Psoas muscle (tissue), 8 donors: ENCODE measurements at places on chromosomes 5 and 9. TPM values are rescaled to one million over a fixed set of nuclear protein-coding genes. Genes with fewer than 3 reads are reported as not detected.

The SAXO1 gene
- polyA plus RNA-seq = 0.38 TPM

The CARD9 gene
- polyA plus RNA-seq = 0.39 TPM

The SOHLH1 gene
- not detected for polyA plus RNA-seq

The F12 gene
- 0.81 TPM for polyA plus RNA-seq

DNA sequence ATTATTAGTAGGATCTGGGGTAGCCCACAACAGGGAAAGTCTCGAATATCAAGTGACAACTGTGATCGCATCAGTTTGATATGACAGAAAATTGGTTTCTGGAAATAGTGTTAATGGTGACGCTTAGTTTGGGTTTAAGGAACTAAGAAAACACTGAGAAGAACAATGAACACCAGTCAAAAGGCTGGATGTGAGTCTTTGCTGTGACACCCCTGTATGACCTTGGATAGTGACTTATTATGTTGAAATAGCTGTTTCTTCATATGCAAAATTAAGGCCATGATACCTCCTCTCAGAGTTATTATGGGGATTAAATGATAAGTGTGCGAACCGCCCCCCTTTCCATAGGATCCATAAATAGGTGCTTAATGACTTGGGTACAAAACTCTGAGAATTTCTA lies 926 bp downstream of the DNAJC25 start:
- H3K4me3 ChIP-seq = peak overlapping the region; percentile 82
- DNase-seq = no peak

The FOXD4L4 gene
- polyA plus RNA-seq = 0.03 TPM

- H3K27ac ChIP-seq = no peak overlapping the region
- H3K27me3 ChIP-seq = no peaks in the 10 kb centered on the region
- H3K36me3 ChIP-seq = no peaks in the 10 kb centered on the region
- DNase-seq = no peak
- no peak overlapping the region for H3K4me3 ChIP-seq
Measured at GRCh38 chr5:154652746-154653417, 102.3 kb upstream of the LARP1 start.

DNA sequence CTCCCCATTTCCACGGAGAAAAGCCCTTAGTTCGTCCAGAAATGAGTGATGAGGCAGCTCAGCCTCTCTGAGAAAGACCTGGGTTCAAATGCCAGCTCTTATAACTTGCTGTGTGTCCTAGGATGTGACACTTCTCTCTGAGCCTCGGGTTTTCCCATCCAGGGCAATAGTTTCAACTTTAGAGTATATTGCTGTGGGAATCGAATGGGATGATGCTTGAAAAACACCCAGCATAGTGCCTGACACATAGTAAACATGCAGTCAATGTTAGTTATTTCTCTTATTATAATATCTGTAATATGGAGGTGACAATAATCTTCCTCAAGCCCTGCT lies 430 bp upstream of the MAPKAP1 start:
- H3K27me3 ChIP-seq = no peaks in the 10 kb centered on the region
- peak overlapping the region; percentile 93 for H3K4me3 ChIP-seq
- no peaks in the 10 kb centered on the region for H3K36me3 ChIP-seq
- peak overlapping the region; percentile 84 for H3K27ac ChIP-seq

DNA sequence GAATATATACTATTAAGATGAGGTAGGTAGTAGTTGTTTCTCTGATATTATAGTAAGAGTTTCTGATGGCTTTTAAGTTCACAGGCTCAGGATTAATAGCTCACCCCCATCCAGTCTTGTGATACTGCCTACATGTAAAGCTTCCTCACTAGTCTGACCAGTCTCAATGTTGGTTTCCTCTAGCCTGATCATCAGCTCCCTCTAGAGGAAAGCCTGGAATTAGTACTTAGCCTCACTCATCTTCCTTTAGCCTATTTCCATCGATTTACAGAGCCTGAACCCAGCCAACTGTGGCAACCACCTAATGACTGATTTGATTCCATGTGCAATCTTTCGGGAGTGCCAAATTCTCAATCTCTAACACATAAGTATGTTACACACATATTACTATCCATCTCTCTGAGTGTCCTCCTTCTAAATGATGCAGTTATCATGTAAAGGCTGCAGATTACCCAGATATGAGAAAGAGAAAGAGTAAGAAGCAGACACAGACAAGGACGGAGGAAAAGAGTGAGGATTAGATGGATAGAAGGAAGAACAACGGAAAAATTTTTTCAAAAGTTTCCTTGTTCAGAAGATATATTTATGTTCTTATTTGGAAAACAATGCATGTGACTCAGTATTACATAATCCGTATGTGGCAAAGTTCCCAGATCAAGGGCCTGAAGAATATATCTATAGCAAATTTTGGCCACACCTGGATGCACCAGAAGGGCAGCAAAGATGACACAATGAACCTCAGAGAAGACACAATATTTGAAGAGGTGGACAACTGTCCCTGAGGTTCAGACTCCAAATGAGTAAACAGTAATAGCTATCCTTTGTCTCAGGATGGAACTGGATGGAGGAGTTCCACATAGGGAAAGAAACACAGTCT lies 333.7 kb downstream of the ELAVL2 start:
- no peak for DNase-seq
- H3K4me1 ChIP-seq = no peaks in the 10 kb centered on the region
- H3K27ac ChIP-seq = no peak overlapping the region
- H3K36me3 ChIP-seq = no peaks in the 10 kb centered on the region
- no peak overlapping the region for H3K4me3 ChIP-seq
- H3K27me3 ChIP-seq = no peaks in the 10 kb centered on the region

- no peak overlapping the region for H3K4me3 ChIP-seq
- H3K27me3 ChIP-seq = no peaks in the 10 kb centered on the region
- no peak overlapping the region for H3K27ac ChIP-seq
- H3K4me1 ChIP-seq = no peaks in the 10 kb centered on the region
- no peaks in the 10 kb centered on the region for H3K36me3 ChIP-seq
Measured at GRCh38 chr5:39775086-39775796, 350.5 kb upstream of the DAB2 start.

GRCh38 chr9:112097712-112098688 lies 77.1 kb downstream of the SUSD1 start:
- H3K4me3 ChIP-seq = no peak overlapping the region
- DNase-seq = peak; percentile 61
- no peaks in the 10 kb centered on the region for H3K36me3 ChIP-seq
- H3K4me1 ChIP-seq = no peaks in the 10 kb centered on the region
- no peaks in the 10 kb centered on the region for H3K27me3 ChIP-seq
- no peak overlapping the region for H3K27ac ChIP-seq

- peaks cover 76% of the 10 kb centered on the region for H3K4me1 ChIP-seq
- H3K27me3 ChIP-seq = no peaks in the 10 kb centered on the region
- no peak overlapping the region for H3K4me3 ChIP-seq
- H3K27ac ChIP-seq = peak overlapping the region; percentile 50
- no peaks in the 10 kb centered on the region for H3K36me3 ChIP-seq
Measured at GRCh38 chr9:99109522-99109921, 4.6 kb downstream of the TGFBR1 start.

- no peaks in the 10 kb centered on the region for H3K27me3 ChIP-seq
- H3K27ac ChIP-seq = no peak overlapping the region
- H3K36me3 ChIP-seq = no peaks in the 10 kb centered on the region
- DNase-seq = no peak
- H3K4me1 ChIP-seq = peaks cover 3% of the 10 kb centered on the region
- no peak overlapping the region for H3K4me3 ChIP-seq
Measured at GRCh38 chr5:137206030-137206715, 293.0 kb downstream of the SPOCK1 start.

The MRPS2 gene
- 65.5 TPM for polyA plus RNA-seq

DNA sequence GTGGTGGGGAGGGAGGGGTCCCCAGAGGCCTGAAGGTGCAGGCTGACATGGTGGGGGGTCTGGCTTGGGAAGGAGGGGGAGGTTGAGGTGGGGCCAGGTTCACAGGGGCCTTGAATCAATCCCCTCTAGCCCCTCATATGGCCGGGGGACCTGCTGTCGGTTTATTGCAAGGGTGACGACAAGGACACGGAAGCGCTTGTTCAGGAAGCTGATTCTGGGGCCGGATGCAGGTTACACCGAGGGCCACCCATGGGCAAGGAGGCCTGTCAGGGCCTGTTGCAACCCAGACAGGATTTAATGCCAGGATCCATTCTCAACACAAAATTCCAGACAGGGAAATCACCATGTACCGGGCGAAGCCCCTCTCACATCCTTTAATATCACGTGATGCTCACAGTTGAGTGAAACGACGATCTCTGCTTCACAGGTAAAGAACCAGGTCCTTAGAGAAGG lies 41.6 kb upstream of the SYNPO start:
- no peak overlapping the region for H3K4me3 ChIP-seq
- no peaks in the 10 kb centered on the region for H3K36me3 ChIP-seq
- no peaks in the 10 kb centered on the region for H3K27me3 ChIP-seq
- no peak for DNase-seq
- peak overlapping the region; percentile 87 for H3K27ac ChIP-seq

- H3K27ac ChIP-seq = no peak overlapping the region
- no peaks in the 10 kb centered on the region for H3K4me1 ChIP-seq
- H3K36me3 ChIP-seq = no peaks in the 10 kb centered on the region
- H3K27me3 ChIP-seq = no peaks in the 10 kb centered on the region
- H3K4me3 ChIP-seq = no peak overlapping the region
Measured at GRCh38 chr5:88092958-88093605, 175.6 kb downstream of the TMEM161B start.

GRCh38 chr9:109290385-109290784 lies 30.5 kb downstream of the EPB41L4B start:
- H3K4me1 ChIP-seq = peaks cover 3% of the 10 kb centered on the region
- H3K27ac ChIP-seq = no peak overlapping the region
- no peak overlapping the region for H3K4me3 ChIP-seq
- no peaks in the 10 kb centered on the region for H3K36me3 ChIP-seq

- peak overlapping the region; percentile 98 for H3K27ac ChIP-seq
- peaks cover 3% of the 10 kb centered on the region for H3K36me3 ChIP-seq
- H3K4me1 ChIP-seq = peaks cover 59% of the 10 kb centered on the region
- peak overlapping the region; percentile 97 for H3K4me3 ChIP-seq
Measured at GRCh38 chr9:126862104-126862761, 1.8 kb downstream of the ZBTB34 start.

DNA sequence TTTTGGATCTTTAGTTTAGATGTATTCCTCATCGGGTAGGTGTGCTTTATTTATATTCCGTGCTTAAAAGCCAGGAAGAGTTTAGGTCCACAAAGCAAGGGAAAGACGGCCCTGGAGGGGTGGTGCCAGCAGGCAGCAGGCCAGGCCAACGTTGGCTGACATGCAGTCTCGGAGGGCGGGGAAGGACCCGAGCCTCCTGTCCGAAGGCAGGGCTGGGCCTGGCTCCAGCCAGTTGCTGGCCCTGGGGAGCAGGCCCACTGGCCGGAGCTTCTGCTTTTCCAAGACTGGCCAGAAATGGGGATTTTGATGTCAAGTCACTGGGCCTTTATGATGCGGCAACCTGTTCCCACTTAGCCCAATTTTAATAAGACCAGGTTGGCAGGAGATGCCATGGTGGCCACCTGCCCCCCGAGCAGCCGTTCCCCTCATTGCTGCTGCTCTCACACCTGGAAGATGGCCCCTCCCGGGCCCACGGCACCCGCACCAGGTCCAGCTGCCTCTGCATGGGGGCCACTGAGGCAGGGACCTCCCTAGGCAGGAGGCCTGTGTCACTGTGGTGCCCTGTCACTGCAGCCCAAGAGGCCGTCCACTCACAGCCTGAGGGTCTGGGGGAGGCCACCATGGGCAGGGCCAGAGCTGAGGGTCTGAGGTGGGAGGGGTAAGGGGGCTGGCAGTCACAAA lies 23.2 kb downstream of the LPCAT1 start:
- peak; percentile 77 for DNase-seq
- no peak overlapping the region for H3K4me3 ChIP-seq
- H3K36me3 ChIP-seq = no peaks in the 10 kb centered on the region
- no peak overlapping the region for H3K27ac ChIP-seq
- peaks cover 11% of the 10 kb centered on the region for H3K4me1 ChIP-seq

- DNase-seq = no peak
- H3K27ac ChIP-seq = no peak overlapping the region
- H3K36me3 ChIP-seq = peaks cover 46% of the 10 kb centered on the region
- no peaks in the 10 kb centered on the region for H3K4me1 ChIP-seq
Measured at GRCh38 chr5:66080664-66081063, 63.4 kb upstream of the SREK1 start.

GRCh38 chr9:76704593-76705204 lies 59.5 kb upstream of the PCA3 start:
- no peaks in the 10 kb centered on the region for H3K36me3 ChIP-seq
- no peak for DNase-seq
- peaks cover 2% of the 10 kb centered on the region for H3K27me3 ChIP-seq
- no peak overlapping the region for H3K4me3 ChIP-seq
- H3K4me1 ChIP-seq = no peaks in the 10 kb centered on the region
- no peak overlapping the region for H3K27ac ChIP-seq

The LSM11 gene
- polyA plus RNA-seq = 1.2 TPM

GRCh38 chr5:148913985-148914431 lies 87.6 kb downstream of the ADRB2 start:
- no peak for DNase-seq
- H3K27ac ChIP-seq = no peak overlapping the region
- peaks cover 10% of the 10 kb centered on the region for H3K4me1 ChIP-seq
- H3K27me3 ChIP-seq = no peaks in the 10 kb centered on the region
- no peaks in the 10 kb centered on the region for H3K36me3 ChIP-seq
- H3K4me3 ChIP-seq = no peak overlapping the region

DNA sequence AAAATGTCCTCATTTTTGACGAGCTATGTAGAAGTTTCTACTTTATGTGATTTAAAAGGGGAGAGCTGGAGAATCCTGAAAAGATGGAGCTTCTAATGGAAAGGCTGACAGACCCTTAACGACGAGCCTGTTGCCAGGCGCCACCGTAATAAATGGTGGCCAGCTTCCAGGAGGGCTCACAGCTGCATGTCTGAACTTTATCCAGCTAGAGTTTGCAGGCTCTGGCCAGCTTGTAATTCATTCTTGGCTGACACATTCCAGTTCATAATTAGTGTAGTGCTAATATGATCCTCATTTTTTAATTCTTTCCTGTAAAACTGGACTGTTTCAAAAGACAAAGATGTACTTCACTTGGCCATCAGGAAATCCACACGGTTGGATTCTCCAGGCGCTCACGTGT lies 246.7 kb downstream of the GAS1 start:
- H3K4me1 ChIP-seq = no peaks in the 10 kb centered on the region
- H3K27me3 ChIP-seq = no peaks in the 10 kb centered on the region
- no peaks in the 10 kb centered on the region for H3K36me3 ChIP-seq
- no peak overlapping the region for H3K4me3 ChIP-seq

The CDH6 gene
- polyA plus RNA-seq = 0.47 TPM

- DNase-seq = no peak
- H3K4me1 ChIP-seq = no peaks in the 10 kb centered on the region
- H3K4me3 ChIP-seq = no peak overlapping the region
- H3K27ac ChIP-seq = no peak overlapping the region
Measured at GRCh38 chr5:159732220-159732619, 184.1 kb upstream of the ADRA1B start.

- H3K27me3 ChIP-seq = no peaks in the 10 kb centered on the region
- H3K4me3 ChIP-seq = no peak overlapping the region
- no peak for DNase-seq
- no peak overlapping the region for H3K27ac ChIP-seq
- no peaks in the 10 kb centered on the region for H3K36me3 ChIP-seq
- no peaks in the 10 kb centered on the region for H3K4me1 ChIP-seq
Measured at GRCh38 chr9:86766912-86767311, 180.4 kb downstream of the GAS1 start.

- H3K27me3 ChIP-seq = no peaks in the 10 kb centered on the region
- H3K4me3 ChIP-seq = no peak overlapping the region
Measured at GRCh38 chr5:56685503-56686217, 129.7 kb upstream of the MAP3K1 start.

- peaks cover 19% of the 10 kb centered on the region for H3K4me1 ChIP-seq
- peak overlapping the region; percentile 75 for H3K27ac ChIP-seq
- H3K4me3 ChIP-seq = no peak overlapping the region
- DNase-seq = no peak
- H3K36me3 ChIP-seq = peaks cover 15% of the 10 kb centered on the region
Measured at GRCh38 chr9:132327537-132327936, 27.2 kb downstream of the SETX start.
